Cardiac ventricle fibroblast (primary cell): ENCODE measurements at places on chromosomes 1 and 21. TPM values are rescaled to one million over a fixed set of nuclear protein-coding genes. Genes with fewer than 3 reads are reported as not detected.

The C1orf35 gene
- total RNA-seq, result 10.4 and 13.4 TPM in 2 replicates

The ADAM30 gene
- not detected in 2 replicates for total RNA-seq

The B3GALT2 gene
- total RNA-seq, result 0.06 TPM in 1 of 2 replicates, not detected in the other

The LRRC38 gene
- not detected in 2 replicates for total RNA-seq

The ORC1 gene
- 0.34 and 0.50 TPM in 2 replicates for total RNA-seq

The TSPEAR gene
- not detected in 2 replicates for total RNA-seq

The TCHHL1 gene
- total RNA-seq, result not detected in 2 replicates

The CDA gene
- not detected in 2 replicates for total RNA-seq

The NPL gene
- total RNA-seq, result 2.4 and 2.6 TPM in 2 replicates

The AKR7A2 gene
- total RNA-seq, result 117 and 159 TPM in 2 replicates

The HECTD3 gene
- total RNA-seq, result 26.5 and 29.0 TPM in 2 replicates

The GSTM1 gene
- not detected in 2 replicates for total RNA-seq

The CCDC24 gene
- 3.4 and 4.7 TPM in 2 replicates for total RNA-seq

The PTGER3 gene
- total RNA-seq, result not detected in 2 replicates

The GJA9 gene
- not detected in 2 replicates for total RNA-seq

The KRTAP13-4 gene
- not detected in 2 replicates for total RNA-seq

The DEDD gene
- 26.5 and 28.1 TPM in 2 replicates for total RNA-seq

The SPSB1 gene
- total RNA-seq, result 14.9 and 19.9 TPM in 2 replicates

The MTARC1 gene
- 0.44 and 0.56 TPM in 2 replicates for total RNA-seq

The OR2T33 gene
- not detected in 2 replicates for total RNA-seq

The DYNLT5 gene
- total RNA-seq, result 1.3 TPM in 1 of 2 replicates, not detected in the other

The DNAJC6 gene
- 0.39 and 0.44 TPM in 2 replicates for total RNA-seq

The S100A2 gene
- 0.24 and 1.9 TPM in 2 replicates for total RNA-seq

The FHAD1 gene
- 0.31 and 1.5 TPM in 2 replicates for total RNA-seq

The SPATA45 gene
- not detected in 2 replicates for total RNA-seq

The ERG gene
- total RNA-seq, result 1.1 and 1.3 TPM in 2 replicates
